Tongue (tissue), 3 donors: ENCODE measurements at places on chromosomes 5 and 9. TPM values are rescaled to one million over a fixed set of nuclear protein-coding genes. Genes with fewer than 3 reads are reported as not detected.

DNA sequence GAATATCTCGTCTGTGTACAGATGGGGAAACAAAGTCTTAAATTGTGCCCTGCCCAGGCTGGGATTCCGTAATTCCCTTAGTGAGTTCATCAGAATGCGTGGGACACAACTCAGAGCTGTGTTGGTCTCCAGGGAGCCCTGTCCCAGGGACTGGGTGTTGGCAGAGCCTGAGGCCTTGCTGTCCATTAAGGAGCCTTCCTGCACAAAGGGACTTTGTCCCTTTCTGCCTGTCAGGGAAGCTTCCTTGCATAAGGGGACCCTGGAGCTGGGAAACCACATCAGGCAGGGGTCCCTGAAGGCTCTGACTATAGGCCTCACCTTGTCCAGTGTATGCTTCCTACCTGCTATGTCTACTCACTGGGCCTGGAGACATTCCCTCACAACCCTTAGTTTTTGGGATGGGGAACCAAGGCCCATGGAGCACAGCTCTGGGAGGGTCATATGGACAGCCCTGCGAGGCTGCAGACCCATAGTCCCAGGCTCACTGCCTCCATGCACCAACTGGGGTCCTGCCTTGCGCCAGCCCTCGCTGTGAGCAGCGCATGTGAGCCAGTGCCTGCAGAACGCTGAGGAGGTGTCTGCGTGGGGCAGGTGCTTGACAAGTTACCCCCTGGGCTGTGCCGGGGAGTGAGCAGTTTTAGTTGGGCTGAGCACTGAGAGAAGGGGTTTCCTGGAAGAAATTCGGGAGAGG lies 1.6 kb downstream of the CARD19 start:
- no peak for DNase-seq

- DNase-seq = no peak
These were observed 91.4 kb upstream of the PHYKPL start for GRCh38 chr5:178323961-178324360.

DNA sequence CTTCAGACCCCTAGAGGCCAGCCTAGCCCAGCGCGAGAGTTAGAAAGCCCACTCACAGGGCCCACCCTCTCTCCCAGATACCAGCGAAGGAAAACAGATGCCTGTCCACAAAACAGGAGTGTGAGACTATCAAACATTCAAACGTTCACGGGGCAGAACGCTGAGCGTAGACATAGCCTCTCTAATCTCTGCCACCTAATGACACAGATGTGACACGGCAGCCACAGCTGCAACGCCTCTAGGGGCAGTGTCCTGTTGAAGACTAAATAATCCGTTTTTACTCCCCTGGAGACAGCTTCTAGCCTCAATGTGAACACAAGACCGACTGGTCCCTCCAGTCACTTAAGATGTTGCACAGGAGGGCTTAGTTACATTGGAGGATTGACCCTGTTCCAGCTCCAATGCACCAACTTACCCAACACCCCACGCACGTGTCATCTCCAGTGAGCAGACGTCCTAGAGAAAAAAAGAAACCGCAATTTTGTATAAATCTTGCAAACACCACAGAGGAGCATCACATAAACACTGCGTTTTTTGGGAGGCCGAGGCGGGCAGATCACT lies 14.3 kb downstream of the DIPK1B start:
- DNase-seq = no peak

Gene SCGB3A1
- total RNA-seq = 16.5 TPM

Gene SLCO6A1
- total RNA-seq = not detected
